ENCODE measurements at places on chromosomes 5 and 9. TPM values are rescaled to one million over a fixed set of nuclear protein-coding genes. Genes with fewer than 3 reads are reported as not detected.

DNA sequence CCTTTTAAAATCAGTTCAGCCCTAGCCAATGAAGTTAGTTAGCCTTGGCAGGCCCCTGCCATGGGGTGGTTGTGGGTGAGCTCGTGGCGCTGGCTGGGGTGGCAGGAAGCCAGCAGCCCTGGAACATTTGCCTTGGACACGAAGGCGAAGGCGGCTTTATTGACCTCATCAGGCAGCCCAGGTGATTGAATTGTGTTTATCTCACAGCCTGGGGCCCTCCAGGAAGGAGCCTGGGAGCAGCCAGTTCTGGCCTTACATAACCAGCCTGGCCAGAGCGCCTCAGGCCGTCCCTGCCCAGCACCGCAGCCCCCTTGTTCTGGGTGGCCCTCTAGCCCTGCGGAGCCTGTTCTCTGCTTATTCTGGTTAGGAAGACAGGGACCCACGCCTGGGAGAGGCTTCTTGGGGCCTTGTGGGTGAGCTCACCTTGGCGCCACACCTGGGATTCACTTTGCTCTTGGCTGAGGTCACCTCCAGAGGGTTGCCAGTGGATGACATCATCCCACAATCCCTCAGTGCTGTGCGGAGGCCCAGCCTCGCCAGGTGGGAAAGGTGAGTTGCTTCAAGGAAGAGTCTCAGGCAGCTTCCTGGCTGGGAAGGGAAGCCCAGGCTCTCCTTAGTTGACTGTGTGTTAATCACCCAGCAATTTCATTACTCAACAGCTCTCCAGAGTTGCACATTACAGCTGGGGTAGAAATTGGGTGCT is 54.4 kb upstream of the RPL26L1 start:
- no peak for DNase-seq

DNA sequence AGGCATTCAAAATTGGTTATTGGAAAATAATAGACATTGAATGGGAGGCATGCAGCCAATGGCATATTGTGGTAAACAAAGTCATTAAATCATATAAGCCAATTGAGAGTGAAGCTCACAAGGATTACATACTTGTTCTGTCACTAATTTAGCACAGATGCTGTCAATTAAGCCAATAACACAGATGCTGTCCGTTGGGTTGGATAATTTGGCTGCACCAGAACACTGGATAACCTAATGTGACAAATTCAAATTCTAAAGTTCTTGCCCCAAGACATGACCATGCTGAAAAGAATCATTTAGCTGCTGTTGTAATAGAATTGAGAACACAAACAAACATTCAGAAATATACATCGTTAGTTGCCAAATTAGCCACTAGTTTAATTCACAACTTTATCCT is 1796.4 kb downstream of the EFNA5 start:
- DNase-seq, result no peak

GRCh38 chr9:137459601-137460362 is 648 bp upstream of the NSMF start:
- DNase-seq, result no peak

DNA sequence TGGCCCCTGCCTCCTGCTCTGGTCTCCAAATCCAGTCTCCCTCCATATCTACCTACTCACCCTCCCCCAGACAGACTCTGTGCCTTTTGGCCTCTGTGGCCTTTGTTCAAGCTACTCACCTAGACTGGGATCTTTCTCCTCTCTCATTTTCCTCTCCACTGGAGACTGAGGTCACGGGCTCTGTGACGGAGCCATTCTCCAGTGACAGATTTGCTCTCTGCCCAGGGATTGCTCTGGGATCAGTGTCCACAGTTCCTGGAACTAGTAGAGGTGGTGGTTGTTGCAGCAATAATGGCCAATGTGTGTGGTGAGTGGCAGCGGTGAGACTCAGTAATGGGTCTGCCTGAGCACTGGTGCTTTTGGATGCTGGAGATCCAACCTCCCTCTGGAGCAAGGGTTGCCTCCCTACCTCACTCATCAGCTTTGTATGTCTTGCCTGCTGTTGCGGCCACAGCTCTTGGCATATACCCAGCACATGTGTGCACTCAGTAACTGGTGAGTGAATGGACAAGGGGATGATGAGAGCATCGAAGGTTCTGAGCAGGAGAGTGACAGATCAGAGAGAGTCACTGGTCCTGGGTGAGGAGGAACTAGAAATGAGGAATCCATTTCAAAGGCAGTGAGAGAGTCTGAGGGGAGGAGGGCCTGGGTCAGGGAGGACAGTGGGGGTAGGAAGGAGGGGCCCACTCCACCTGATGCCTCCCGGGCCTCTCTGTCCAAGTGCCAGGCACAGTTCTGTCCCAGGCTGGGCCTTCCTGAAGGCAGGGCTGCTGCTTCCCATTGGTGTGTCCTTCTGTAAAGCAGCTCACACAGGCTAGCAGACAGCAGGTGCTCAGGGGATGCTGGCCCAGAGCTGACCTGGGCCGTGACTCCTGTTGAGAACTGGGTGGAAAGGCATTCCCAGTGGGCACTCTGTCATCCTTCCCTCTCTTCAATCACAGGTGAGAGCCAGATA is 96.5 kb upstream of the PITX1 start:
- DNase-seq, result no peak

GRCh38 chr9:131094622-131095021 is 1.7 kb upstream of the AIF1L start:
- no peak for DNase-seq

DNA sequence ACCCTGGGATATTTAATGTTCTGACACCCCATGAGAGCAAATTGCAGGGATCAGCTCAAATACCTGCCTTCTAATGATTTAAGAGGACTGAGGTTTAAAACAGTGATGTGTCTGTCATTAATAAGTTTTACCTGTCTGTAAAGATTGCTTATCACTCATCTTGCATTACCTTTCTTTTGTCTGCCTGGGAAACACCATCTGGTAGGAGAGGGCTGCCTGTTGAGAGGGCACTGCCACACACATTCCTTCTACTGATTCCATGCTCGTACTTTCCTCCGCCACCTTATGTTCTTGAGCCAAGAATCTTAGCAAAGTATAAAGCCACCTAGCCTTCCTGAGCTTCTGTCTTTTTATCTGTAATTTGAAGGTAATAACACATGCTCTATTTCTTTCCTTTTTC is 118.6 kb downstream of the KCTD16 start:
- no peak for DNase-seq

PCDHB7 gene
- total RNA-seq, result not detected

TMEM171 gene
- total RNA-seq, result not detected

LCN15 gene
- not detected for total RNA-seq

Measured in T-cell (primary cell).